Fibroblast of villous mesenchyme (primary cell): ENCODE measurements at places on chromosomes 6 and 20. TPM values are rescaled to one million over a fixed set of nuclear protein-coding genes. Genes with fewer than 3 reads are reported as not detected.

The MED20 gene
- total RNA-seq, result 31.9 and 40.2 TPM in 2 replicates

The EHMT2 gene
- 38.0 and 42.7 TPM in 2 replicates for total RNA-seq

The KCNK15 gene
- 0.32 and 1.7 TPM in 2 replicates for total RNA-seq

The SLC32A1 gene
- total RNA-seq, result not detected in 2 replicates

DNA sequence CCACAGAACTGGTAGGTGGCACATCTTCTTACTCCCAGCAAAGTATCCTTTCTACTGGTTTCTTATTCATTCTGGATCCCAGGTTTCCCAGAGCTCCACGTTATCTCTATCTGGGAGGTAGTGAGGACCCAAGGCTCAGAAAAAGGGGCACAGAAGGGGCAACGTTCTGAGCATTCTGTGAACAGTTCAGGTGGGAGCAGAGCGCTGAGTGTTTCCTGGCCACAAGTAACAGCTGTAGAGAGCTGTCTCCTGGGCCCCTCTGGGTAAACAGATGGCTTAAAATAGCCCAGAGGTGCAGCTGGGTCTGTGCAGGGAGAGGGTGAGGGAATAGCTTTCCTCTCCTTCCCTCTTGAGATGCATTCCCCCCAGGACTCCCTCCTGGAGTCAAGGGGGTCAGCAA is 2.1 kb downstream of the APOBEC2 start:
- no peak for DNase-seq

DNA sequence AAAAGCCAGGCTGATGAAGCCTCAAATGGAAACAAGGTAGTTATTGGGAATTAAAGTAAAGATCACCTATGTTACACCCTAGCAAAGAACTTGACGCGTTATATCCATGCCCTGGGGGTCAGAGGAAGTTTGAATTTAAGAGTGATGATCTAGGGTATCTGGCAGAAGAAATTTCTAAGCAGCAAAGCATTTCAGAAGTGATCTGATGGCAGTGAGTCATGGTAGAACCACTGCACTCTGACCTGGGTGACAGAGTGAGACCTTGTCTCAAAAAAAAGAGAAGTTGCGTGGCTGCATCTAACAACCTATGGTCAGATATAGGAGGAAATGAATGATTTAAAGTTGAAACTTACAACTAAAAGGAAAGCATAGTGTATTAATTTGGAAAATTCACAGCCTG is 45.2 kb downstream of the SCP2D1 start:
- DNase-seq, result no peak

DNA sequence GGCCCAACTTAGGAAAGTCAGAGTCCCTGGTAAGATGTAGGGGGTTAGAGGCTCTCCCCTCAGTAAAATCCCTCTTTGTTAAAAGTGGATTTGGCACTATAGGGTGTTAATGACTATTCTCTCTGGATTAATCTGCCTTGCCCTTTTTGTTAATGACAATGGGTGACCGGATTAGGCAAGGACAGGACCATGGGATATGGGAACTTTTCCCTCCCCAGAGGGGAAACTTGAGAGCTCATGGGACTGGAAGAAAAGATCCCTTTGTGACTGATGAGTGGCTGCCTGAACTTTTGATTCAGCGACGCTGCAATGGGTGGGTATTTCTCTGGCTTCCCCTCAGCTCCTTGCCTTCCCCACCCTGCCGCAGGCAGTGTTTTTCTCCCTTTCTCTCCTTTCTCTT is 12.2 kb upstream of the TAAR9 start:
- no peak for DNase-seq

DNA sequence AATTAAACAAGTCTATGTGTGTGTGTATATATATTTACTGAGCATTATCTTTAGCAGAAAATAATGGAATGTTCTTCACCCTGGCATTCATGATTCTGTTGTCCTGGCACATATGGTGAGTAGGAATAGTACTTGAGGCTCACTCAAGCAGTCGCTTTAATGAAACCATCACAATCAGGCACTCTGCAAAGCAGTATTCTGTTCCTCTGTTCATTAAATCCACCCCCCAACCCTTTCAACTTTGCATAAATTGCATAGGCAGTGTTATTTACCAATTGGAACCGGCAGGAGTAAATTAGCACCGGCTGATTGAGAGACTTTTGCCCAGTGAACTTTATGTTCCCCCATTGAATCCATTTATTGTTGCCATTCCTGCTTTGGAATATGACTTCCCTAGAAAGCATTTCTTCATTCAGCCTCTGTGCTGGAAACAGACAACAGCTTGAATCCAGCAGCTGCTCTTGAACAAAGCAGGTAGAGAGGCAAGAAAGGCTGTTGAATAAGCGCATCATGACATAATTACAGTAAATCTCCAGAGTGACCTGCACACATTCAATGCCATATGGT is 268.0 kb upstream of the RNF217 start:
- no peak for DNase-seq

DNA sequence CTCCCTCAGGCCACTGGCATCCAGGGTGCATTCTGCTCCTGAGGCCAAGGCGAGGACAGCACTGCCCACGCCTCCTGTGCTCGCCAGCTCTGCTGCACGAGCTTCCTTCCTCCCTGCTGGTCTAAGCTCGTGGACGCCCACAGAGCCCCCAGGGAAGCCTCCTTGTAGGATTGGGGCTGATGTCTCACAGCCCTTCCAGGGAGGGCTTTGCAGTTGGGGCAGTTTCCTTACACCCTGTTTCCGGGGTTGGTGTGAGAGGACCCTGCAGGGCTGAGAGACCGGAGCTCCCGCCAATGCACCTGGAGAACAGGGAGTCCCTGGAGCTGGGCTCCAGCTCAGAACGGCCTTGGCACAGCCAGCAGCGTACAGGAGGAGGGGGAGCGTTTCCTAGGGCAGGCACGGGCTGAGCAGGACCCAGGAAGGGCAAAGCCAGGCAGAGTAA is 172.4 kb upstream of the PDE10A start:
- no peak for DNase-seq

DNA sequence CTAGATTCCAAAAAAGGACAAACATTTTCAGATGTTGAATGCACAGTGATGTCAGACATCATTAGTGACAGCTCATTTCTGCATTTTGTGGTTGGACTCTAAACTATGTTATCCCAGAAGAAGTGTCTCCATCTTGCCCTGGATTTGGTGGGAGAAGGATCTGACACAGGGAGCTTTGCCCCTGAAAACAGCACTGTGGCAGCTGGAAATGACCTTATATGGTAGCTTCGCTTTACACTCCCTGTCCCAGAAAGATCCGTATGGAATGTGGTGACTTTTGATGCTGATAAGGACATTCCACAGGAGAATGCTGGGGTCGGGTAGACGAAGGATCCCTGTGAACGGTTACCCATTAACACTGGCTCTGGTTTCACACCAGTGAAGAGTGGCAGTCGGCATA is 87.2 kb upstream of the EDN1 start:
- peak; percentile 19 for DNase-seq

GRCh38 chr6:149032599-149033405 is 284.7 kb upstream of the TAB2 start:
- DNase-seq, result peak; percentile 60

DNA sequence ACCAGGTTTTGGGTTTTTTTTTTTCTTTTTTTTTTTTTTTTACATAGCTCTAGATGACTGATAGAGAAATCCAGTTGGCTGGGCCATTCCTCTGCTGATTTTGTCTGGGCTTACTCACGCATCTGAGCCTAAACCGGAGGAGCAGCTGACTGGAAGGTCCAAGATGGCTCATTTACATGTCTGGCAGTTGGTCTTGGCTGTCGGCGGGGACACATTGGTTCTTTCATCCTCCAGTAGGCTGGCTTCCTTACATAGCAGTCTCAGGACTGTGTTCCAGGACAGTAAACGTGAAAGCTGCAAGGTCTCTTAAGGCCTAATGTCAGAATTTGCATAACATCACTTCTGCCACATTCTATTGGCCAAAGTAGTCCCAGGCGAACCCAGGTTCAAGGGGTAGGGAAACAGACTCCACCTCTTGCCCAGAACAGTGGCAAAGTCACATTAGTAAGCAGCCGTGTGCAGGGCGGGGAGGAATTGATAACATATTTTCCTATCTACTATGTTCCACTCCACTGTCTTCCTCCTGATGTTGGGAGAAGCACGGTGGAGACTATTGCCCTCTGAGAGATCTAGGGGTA is 87.0 kb downstream of the CDH22 start:
- no peak for DNase-seq

DNA sequence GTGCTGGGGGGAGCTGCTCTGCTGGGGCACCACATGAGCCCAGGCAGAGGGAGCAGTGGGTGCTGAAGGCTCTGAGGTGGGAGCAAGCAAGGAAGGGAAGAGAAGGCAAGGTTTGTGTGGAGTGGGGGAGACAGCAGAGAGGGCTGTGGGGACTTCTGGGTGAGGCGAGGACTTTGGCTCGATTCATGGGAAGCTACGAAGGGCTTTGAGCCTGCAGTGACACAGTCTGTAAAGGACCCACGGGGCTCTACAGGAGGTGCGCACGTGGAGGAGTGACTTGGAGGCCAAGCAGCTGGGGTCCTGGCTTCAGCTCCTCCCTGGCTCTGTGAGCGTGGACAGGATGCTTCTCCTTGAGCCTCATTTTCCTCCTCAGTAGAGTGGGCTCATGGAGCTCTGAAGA is 29.1 kb upstream of the CSNK2A1 start:
- DNase-seq, result no peak

- DNase-seq, result peak; percentile 96
Observed at GRCh38 chr20:50366270-50367103, 143.7 kb upstream of the PTPN1 start.

DNA sequence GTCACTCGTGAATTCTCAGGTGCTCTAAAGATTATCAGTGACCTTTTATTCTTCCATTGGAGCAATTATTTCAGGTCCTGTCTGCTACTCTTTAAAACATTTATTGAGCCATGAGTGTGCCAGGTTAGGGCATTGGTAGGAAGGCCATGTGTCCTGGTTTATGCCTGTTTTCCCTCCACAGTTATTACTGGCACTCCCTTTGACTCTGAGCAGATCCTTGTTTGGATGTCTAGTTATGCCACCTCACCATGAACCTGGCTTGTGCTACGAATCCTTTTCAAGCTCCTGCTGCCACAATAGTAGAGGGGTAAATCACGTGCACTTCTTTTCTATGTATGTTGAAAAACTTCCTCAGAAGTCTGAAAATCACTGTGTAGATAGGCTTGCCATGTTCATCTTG is 27.4 kb downstream of the CRYBG1 start:
- no peak for DNase-seq

- no peak for DNase-seq
Observed at GRCh38 chr6:90712114-90712513, 125.2 kb upstream of the MAP3K7 start.

- no peak for DNase-seq
Observed at GRCh38 chr6:121592261-121592935, 157.0 kb downstream of the GJA1 start.

- DNase-seq, result peak; percentile 18
Observed at GRCh38 chr6:14440940-14441781, 323.6 kb downstream of the CD83 start.

DNA sequence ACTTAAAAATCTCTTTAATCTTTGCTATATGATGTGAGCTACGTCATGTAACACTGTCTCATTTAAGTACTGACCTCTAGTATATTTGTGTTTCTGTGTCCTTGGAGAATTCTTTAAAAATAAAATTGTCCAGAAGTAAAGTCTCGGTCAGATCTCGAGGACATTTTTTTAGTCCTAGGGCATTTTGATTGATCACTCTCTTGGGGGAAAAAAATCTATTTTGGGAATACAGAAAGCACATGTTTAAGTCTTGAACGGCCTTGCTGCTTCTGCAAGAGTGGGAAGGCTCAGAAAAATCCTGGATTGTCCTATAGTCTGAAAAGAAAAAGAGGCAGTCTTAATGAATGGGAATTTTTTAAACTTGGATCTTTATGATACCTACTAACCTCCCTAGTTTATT is 234.3 kb downstream of the UTRN start:
- no peak for DNase-seq

DNA sequence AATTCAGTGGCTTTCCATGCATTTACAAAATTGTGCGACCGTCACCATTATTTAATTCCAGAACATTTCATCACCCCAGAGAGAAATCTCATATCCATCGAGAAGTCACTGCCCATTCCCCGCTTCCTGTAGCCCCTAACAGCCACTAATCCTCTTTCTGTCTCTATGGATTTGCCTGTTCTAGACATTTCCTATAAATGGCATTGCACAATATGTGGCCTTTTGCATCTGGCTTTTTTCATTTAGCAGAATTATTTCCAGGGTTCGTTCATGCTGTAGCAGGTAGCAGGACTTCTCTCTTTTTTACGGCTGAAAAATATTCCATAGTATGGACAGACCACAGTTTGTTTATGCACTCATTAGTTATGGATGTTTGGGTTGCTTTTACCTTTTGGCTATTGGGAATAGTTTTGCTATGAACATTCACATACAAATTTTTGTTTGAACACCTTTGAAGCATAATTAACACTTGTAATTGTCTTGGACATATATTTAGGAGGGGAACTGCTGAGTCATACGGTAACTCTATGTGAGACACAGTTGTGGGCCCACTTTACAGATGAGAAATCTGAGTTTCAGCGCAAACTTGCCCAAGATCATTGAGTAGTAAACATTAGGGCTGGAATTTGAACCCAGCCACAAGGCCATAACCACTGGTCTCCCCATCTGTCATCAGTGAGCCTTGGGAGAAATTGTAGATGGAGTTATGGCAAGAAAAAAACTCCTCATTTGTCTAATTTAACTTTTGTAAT is 126.9 kb downstream of the BMP7 start:
- DNase-seq, result peak; percentile 25

DNA sequence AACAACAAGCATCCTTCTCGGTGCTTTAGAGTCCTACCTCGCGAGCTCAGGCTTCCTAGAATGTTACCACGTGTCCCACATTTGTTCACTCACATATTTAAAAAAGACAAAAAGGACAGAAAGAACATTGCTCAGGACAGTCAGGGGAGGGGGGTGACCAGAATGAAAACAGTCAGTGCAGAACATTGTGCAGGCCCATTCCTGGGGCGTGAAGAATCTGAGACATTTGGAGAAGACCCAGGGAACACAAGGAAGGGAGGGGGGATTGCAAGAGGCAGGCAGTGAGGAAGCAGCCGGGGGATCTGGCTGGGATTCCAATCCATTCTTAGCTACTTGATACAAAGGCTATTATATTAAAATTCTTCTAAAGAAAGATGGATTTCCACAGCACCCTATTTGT is 270.4 kb upstream of the CITED2 start:
- DNase-seq, result peak; percentile 74

DNA sequence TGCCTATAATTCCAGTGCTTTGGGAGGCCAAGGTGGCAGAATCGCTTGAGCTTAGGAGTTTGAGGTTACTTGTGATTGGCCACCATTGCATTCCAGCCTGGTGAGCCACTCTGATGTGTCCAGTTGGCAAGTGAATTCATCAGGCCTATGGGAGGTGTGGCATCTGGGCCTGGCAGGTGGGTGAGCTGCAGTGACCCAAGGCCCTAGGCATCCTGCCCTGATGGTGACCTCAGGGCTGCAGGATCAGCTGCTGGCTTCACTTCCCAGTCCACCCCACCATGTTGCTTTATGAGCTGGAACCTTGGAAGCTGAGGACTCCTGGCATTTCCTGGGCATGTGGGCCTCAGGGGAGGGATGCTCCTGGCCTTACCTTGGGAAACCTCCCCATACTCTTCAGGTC is 20.5 kb downstream of the RSPH9 start:
- no peak for DNase-seq

GRCh38 chr6:159080217-159080976 is 35.6 kb upstream of the TAGAP start:
- no peak for DNase-seq
